ENCODE measurements at places on chromosomes 12 and 14. TPM values are rescaled to one million over a fixed set of nuclear protein-coding genes. Genes with fewer than 3 reads are reported as not detected.

GRCh38 chr14:87508333-87508732, 484.6 kb downstream of the GALC start:
- no peak overlapping the region for H3K27ac ChIP-seq
- no peaks in the 10 kb centered on the region for H3K27me3 ChIP-seq
- no peaks in the 10 kb centered on the region for H3K4me1 ChIP-seq
- H3K36me3 ChIP-seq: no peaks in the 10 kb centered on the region
- DNase-seq: no peak

- peak overlapping the region; percentile 97 for H3K27ac ChIP-seq
- H3K4me3 ChIP-seq: peak overlapping the region; percentile 96
- no peaks in the 10 kb centered on the region for H3K27me3 ChIP-seq
Observed at GRCh38 chr12:49568442-49569162, 660 bp upstream of the MCRS1 start.

FAM186B gene
- total RNA-seq: 0.30 TPM

NANOG gene
- 0.50 TPM for total RNA-seq

DNA sequence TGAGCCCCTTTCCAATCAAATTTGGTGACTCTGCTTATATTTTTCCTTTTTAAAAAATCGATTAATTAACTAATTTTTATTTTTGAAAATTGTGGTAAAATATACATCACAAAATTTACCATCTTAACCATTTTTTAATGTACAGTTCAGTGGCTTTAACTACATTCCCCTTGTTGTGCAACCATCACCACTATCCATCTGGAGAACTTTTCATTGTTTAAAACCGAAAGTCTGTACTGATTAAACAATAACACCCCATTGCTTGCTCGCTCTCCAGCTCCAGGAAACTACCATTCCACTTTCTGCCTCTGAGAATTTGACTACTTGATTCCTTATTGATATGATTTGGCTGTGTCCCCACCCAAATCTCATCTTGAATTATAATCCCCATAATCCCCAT, 283.4 kb downstream of the C12orf75 start:
- no peaks in the 10 kb centered on the region for H3K36me3 ChIP-seq
- no peaks in the 10 kb centered on the region for H3K27me3 ChIP-seq
- no peak overlapping the region for H3K4me3 ChIP-seq

DNA sequence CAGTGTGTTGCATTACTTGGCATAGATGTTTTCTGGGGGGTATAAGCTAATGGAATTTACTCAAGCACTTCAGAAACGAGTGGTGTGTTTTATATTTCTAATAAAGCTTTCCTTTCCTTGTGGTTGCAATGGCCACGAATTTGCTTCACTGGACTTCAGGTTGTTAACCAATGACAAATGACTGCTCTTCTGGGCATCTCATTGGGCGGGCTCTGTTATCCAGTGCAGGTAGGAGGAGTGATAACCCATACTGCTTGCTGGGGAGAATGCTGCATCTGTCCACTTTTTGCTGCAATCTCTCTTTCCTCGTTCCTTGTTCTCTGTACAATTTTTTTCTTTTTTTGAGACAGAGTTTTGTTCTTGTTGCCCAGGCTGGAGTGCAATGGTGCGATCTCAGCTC, 80.0 kb upstream of the RPH3A start:
- no peak overlapping the region for H3K27ac ChIP-seq
- H3K36me3 ChIP-seq: no peaks in the 10 kb centered on the region
- H3K27me3 ChIP-seq: no peaks in the 10 kb centered on the region
- no peaks in the 10 kb centered on the region for H3K4me1 ChIP-seq

GRCh38 chr14:103404920-103405319, 19.7 kb downstream of the MARK3 start:
- peaks cover 52% of the 10 kb centered on the region for H3K4me1 ChIP-seq
- H3K27me3 ChIP-seq: no peaks in the 10 kb centered on the region
- H3K4me3 ChIP-seq: no peak overlapping the region
- DNase-seq: no peak
- no peak overlapping the region for H3K27ac ChIP-seq

Data from osteocyte (in vitro differentiated cells).